ENCODE measurements at places on chromosomes 1 and 21.

GRCh38 chr1:239840790-239841189 is 250.9 kb upstream of the FMN2 start:
- H3K4me1 ChIP-seq, result no peaks in the 10 kb centered on the region
- no peak overlapping the region for H3K27ac ChIP-seq
- no peaks in the 10 kb centered on the region for H3K27me3 ChIP-seq
- DNase-seq, result no peak
- H3K36me3 ChIP-seq, result no peaks in the 10 kb centered on the region

DNA sequence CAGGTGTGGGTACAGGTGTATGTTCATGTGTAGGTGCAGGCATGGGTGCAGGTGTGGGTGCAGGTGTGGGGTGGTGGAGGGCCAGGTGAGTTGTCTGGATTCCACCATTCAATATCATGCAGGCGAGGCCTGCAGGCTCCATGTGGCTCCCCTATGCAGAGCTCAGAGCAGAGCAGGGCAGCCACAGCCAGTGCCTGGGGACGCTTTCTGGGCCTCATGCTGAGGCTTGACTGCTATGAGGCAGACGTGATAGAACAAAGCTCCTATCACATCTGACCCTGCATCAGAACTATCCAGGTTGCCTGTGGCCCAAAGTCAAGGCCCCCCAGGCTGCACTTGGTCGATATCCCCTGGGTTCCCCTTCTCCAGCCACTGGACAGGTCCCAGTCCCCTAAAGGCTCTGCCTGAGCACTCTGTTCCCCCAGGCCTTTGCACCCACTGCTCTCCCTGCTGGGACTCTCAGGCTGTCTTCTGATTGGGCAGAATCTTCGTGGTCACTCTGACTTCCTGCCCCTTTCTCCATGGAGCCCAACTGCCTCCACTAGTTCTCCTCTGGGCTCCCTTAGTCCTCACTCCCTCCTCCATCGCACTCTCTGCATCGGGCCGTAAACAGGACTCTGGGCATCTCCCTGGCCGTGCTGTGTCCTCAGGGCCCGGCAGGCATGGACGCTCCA is 78.6 kb upstream of the ACTL8 start:
- DNase-seq, result no peak
- H3K36me3 ChIP-seq, result peaks cover 27% of the 10 kb centered on the region
- no peak overlapping the region for H3K27ac ChIP-seq
- no peaks in the 10 kb centered on the region for H3K27me3 ChIP-seq
- peaks cover 28% of the 10 kb centered on the region for H3K4me1 ChIP-seq
- no peak overlapping the region for H3K4me3 ChIP-seq

- H3K4me1 ChIP-seq, result no peaks in the 10 kb centered on the region
- no peak overlapping the region for H3K27ac ChIP-seq
Measured at GRCh38 chr1:8540971-8541370, 223.1 kb downstream of the SLC45A1 start.

DNA sequence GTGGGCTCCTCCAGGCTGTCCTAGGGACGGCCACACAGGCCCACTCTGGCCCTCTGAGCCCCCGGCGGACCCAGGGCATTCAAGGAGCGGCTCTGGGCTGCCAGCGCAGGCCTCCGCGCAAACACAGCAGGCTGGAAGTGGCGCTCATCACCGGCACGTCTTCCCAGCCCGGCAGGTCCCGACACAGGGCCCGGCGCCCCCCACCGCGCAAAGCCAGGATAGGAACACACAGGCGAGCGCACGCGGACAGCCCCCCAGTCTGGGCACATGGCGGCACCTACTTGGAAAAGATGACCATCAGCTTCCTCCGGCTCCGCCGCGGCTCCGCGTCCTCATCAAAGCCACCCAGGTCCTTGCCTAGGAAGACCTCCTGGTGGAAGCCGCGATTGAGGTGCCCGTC is 3.6 kb downstream of the SDF4 start:
- peaks cover 35% of the 10 kb centered on the region for H3K36me3 ChIP-seq
- H3K4me1 ChIP-seq, result peaks cover 51% of the 10 kb centered on the region
- no peak for DNase-seq
- H3K27me3 ChIP-seq, result no peaks in the 10 kb centered on the region

DNA sequence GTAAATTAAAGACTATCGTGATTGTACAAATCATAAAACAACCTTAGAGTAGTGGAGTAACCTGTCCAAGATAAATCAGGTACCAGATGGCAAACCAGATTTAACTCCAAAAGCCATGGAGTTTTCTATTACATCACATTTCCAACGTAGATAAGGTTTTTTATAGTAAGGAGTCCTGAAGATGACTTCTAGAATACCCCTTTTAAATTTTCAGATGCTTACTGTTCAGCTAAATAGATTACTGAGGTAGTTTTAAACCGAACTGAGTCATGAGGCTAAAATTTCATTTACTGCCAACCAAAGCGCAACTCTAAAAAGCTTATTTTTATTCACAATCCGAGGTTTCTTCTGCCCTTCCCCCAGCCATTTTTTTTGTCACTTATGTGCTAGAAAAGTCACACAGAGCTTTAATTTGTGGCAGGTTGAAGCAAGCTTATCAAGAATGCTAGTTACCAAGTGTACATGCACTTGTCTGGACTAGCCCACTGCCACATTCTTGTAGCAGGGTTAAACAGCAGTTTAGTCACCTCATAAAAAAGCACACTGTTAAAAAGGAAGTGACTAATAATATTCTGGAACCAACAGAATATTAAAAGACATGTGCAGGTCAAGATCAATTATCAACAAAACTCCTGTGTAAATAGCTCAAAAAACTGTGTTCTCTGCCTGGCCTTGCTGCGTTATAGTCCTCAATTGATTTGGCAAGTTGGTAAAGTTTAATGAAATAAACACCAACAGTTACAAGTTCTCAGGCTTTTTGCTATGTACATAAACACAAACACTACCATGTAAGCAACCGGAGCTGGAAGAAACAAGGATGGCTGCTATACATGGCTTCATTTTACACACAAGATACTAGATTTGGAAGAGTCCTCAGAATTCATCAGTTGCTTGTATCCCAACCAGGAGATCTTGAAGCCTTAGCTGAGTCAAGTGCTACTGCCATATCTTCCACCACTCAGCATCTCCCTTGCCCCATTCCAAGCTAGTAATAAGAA is 180.3 kb upstream of the DMRTA2 start:
- no peaks in the 10 kb centered on the region for H3K4me1 ChIP-seq
- no peak overlapping the region for H3K4me3 ChIP-seq
- H3K27ac ChIP-seq, result no peak overlapping the region
- no peaks in the 10 kb centered on the region for H3K36me3 ChIP-seq
- H3K27me3 ChIP-seq, result no peaks in the 10 kb centered on the region
- no peak for DNase-seq

DNA sequence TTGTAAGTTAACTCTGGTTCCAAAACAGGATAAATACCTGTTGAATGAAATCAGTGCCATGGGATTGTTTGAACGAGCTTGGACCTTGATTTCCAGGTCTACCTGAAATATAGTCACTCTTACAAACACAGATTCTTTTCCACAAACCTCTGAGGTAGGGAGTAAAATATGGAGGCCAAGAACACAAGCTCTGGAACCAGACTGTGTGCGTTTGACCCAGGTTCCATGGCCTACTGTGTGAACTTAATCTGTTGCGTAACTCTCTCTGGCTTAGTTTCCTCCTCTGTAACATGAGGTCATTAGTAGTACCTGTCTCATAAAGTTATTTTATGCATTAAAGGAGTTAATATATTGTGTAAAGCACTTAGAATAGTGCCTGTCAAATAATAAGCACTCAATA is 25.1 kb downstream of the DENND2D start:
- H3K36me3 ChIP-seq, result peaks cover 33% of the 10 kb centered on the region
- no peaks in the 10 kb centered on the region for H3K27me3 ChIP-seq
- no peak overlapping the region for H3K27ac ChIP-seq
- H3K4me1 ChIP-seq, result no peaks in the 10 kb centered on the region

DNA sequence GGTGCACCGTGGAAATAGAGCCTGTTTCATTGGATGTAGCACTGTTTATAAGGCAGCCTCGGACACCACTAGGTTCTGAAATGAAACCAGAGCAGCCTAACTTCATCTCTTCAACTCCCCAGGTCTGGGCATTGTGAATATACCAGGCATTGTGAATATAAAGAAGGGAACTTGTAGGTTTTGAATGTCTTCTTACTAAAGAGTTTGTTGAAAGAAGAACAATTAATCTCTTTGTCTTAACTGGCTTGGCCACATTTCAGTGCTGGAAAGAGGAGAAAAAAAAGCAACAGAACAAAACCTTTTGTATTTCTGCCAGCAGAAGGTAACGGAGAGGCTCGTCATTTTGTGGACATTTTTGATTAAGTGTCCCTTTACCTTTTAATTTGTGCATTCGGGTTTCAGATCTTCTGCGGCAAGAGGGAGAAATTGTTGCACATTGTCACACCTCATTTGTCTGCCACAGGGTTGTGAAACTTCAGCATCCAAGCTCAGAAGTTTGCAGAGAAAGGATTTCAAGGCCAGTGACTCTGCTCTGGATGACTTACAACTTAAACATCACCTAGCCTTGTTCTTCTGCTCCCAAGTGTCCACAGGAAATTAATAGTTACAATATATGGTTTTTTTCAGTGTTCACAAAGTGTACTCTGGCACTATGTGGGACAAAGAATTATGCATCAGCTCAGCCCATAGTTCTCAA is 158.3 kb downstream of the KAZN start:
- no peaks in the 10 kb centered on the region for H3K36me3 ChIP-seq
- H3K27me3 ChIP-seq, result no peaks in the 10 kb centered on the region
- H3K27ac ChIP-seq, result no peak overlapping the region
- DNase-seq, result no peak
- no peaks in the 10 kb centered on the region for H3K4me1 ChIP-seq

GRCh38 chr1:8653878-8654277 is 163.6 kb downstream of the RERE start:
- H3K27me3 ChIP-seq, result no peaks in the 10 kb centered on the region
- H3K36me3 ChIP-seq, result peaks cover 5% of the 10 kb centered on the region
- H3K4me3 ChIP-seq, result no peak overlapping the region
- H3K4me1 ChIP-seq, result no peaks in the 10 kb centered on the region

GRCh38 chr1:28370239-28371009 is 884 bp downstream of the PHACTR4 start:
- no peaks in the 10 kb centered on the region for H3K36me3 ChIP-seq
- H3K27me3 ChIP-seq, result no peaks in the 10 kb centered on the region
- DNase-seq, result no peak
- H3K4me3 ChIP-seq, result peak overlapping the region; percentile 82
- H3K4me1 ChIP-seq, result no peaks in the 10 kb centered on the region
- peak overlapping the region; percentile 92 for H3K27ac ChIP-seq

DNA sequence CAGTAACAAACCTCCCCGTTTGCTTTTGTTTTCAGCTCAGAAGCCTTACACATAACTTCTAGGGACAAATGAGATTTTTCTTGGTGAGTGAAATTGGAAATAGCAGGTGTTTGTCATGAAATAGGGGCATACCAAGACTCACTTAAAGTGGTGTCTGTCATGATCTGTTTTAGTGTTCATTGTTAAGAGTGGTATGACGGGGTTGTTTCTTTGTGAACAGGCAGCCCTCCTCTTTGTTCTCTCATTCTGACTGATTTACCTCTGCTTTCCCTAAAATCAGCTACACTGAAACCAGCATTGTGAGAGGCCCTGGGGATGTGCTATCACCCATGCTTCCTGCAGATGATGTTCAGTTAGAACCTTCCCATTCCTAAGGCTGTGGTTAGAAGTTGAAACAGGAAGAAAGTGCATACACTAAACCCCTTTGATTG is 2.5 kb upstream of the ERO1B start:
- peaks cover 14% of the 10 kb centered on the region for H3K4me1 ChIP-seq
- DNase-seq, result no peak
- H3K27ac ChIP-seq, result no peak overlapping the region
- H3K27me3 ChIP-seq, result no peaks in the 10 kb centered on the region
- no peaks in the 10 kb centered on the region for H3K36me3 ChIP-seq

GRCh38 chr1:233088613-233089012 is 138.2 kb downstream of the NTPCR start:
- no peaks in the 10 kb centered on the region for H3K36me3 ChIP-seq
- no peak overlapping the region for H3K27ac ChIP-seq
- H3K27me3 ChIP-seq, result no peaks in the 10 kb centered on the region
- H3K4me3 ChIP-seq, result no peak overlapping the region
